ENCODE measurements at places on chromosomes 7 and 10. TPM values are rescaled to one million over a fixed set of nuclear protein-coding genes. Genes with fewer than 3 reads are reported as not detected.

GRID2IP gene
- 0.77 TPM for total RNA-seq

GRCh38 chr10:116287906-116288501 lies 15.0 kb upstream of the GFRA1 start:
- DNase-seq, result peak; percentile 83

CDK5 gene
- total RNA-seq, result 6.8 TPM

DNA sequence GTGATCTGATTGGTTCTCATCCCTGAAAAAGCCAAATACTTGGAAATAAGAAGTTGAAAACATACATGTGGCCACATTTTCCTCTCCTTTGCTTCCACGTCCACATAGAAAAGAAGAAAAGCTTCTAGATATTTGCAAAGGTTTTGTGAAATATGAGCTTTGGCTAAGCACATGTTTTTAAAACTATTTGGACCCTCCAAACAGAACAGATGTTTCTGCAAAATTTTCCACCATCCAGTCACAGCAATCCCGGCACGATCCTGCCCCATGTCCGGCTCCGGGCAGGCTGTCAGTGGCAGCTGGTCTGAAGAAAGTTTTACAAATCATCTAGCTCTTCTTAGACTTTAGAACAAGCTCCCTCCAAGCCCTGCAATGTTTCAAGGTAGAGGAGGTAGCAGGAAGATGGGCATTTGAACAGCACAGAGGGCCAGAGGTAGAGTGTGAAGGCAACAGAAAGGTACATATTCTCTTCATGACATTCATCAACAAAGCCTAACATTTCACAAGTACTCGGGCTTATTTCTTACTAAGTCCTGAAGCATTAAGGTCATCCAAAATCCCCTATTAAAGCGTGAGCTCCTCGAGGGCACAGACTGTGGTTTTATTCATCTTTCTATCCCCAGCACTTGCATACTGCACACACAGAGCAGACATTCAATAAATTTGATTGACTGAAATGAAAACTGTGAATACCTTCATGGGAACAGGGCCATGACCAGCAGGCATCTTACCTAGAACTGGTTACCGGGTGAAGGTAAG lies 110.1 kb downstream of the JAZF1 start:
- DNase-seq, result peak; percentile 38

GRCh38 chr7:409339-410281 lies 110.0 kb downstream of the PDGFA start:
- DNase-seq, result no peak

DNA sequence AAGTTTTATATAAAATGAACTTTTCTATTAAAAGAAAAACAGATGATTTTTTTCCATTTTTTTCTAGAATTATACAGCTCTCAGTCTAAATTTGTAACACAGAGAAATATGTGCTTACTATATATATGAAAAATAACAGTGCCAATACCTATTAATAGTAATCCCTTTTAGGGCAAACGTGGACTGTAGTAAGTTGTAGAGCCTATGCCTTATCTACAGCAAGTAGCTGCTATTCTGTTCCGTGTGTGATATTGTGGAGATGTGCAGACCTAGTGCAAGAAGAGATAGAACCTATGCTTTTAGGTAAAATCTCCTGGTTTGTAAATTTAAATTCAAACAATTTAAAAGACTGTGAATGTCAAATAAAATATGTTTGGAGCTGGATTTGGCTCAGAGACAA lies 72.9 kb downstream of the FAS start:
- DNase-seq, result no peak

DNA sequence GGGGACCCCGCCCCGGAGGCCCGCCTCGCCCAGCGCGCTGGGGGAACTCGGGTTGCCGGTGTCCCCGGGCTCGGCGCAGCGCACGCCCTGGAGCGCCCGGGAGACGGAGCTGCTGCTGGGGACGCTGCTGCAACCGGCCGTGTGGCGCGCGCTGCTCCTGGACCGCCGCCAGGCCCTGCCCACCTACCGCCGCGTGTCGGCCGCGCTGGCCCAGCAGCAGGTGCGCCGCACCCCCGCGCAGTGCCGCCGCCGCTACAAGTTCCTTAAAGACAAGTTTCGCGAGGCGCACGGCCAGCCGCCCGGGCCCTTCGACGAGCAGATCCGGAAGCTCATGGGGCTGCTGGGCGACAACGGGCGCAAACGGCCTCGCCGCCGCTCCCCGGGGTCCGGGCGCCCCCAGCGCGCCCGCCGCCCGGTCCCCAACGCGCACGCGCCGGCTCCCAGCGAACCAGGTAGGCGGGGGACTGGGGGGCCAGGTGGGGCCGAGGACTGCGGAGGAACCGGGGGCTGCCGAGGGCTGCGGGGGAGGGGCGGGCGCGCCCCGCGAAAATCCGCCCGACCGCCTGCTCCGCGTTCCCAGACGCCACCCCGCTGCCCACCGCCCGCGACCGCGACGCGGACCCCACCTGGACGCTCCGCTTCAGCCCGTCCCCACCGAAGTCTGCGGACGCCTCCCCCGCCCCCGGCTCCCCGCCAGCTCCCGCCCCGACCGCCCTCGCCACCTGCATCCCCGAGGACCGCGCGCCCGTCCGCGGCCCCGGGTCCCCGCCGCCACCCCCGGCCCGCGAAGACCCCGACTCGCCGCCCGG lies 574 bp downstream of the UTF1 start:
- peak; percentile 47 for DNase-seq

All from lung (tissue), 17 donors.